LNCaP clone FGC (cell line): ENCODE measurements at places on chromosomes 16 and 17.

- DNase-seq = no peak
Measured at GRCh38 chr16:67361038-67361437, 32.3 kb downstream of the TPPP3 start.

DNA sequence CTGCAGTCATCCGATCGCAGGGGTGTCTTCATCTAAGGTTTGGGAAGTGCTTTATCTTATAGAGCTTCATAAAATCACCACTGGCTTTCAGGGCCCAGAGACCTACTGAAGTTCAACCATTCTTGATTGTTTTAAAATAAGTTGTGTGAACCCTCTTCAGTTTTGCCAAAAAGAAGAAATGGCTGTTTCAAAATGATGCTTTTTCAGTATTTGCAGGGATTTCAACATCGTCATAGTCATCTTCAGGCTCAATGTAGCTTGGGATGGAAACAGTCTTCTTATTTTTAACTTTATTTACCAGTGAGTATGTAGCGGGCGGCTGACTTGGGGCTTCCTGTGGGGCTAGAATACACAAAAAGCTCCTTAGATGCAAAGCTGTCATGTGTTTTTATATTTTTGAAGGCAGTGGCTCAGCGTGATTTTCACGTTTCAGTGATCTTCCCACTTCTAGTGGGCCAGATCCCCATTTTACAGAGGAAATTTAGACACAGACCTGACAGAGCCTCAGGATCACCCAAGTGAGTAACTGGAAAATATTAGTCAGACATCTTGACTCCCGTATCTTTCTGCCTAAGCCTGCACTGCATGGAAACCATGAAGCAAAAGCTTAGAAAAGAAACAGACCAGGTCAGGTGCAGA, 19.1 kb upstream of the ZNF594 start:
- no peak for DNase-seq

DNA sequence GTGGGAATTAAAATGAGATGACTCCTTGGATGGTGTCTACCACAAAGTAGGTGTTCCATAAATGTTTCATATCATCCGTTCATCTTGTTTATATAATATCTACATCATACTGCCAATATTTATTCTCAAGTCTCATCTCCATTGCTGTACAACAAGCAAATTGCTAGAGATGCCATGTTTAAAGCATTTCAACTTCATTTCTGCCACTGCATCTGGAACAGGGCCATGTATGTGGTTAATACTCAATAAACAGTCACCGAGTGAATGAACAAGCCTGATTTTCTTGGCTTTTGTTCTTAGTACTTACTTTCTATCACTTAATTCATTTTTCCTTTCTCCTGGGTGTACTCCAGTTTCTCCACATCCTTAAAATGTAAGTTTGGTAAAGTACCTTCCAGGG, 107.6 kb downstream of the KCNJ2 start:
- DNase-seq = no peak

- no peak for DNase-seq
Measured at GRCh38 chr16:2985893-2986355, 5.7 kb upstream of the PKMYT1 start.

DNA sequence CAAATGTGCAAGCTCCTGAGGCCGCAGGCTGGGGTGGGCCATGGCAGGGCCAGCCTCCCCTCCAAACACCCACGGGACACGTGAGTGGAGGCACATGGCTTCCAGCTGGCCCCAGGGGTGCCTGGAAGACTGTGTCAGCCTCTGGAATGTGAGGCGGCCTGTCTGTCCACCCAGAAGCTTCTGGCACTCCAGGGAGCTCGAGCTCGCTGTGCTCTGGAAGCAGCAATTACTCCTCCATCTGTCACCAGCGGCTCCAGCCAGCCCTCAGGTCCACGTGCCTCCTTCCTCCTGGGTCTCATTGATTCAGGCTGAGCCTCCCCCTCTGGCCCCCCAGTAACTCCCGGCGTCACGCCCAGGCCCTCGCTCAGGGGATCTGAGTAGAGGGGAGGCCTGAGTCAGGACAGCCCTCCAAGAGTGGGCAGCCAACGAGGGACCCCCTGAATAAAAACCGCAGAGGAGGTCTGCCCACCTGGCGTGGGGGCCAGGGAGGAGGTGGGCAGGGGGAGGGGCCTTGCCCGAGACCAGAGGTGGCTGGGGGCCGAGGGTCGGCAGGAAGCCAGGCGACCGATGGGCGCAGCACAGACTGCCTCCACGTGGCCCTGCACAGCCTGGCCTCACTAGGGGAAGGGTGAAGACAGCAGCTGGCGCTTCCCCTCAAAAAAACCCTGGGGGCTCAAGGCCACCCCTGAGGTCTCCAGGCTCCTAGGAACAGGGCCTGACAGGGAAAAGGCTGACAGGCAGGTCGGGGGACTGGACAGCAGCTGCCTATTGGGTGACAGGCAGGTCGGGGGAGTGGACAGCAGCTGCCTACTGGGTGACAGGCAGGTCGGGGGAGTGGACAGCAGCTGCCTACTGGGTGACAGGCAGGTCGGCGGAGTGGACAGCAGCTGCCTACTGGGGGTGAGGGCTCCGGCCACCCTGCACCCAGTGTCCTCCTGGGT, 11.9 kb downstream of the PIEZO1 start:
- no peak for DNase-seq

- no peak for DNase-seq
Measured at GRCh38 chr16:70804153-70804733, 3.3 kb upstream of the VAC14 start.

GRCh38 chr16:11408216-11408615, 63.0 kb downstream of the RMI2 start:
- DNase-seq = no peak

GRCh38 chr16:55834049-55834448, 1.2 kb upstream of the CES1 start:
- no peak for DNase-seq

GRCh38 chr17:35766903-35767510, 6.3 kb downstream of the C17orf50 start:
- no peak for DNase-seq

GRCh38 chr16:89352091-89352681, 134.7 kb downstream of the ZNF778 start:
- no peak for DNase-seq

GRCh38 chr17:48625495-48626244, 488 bp downstream of the HOXB9 start:
- DNase-seq = peak; percentile 15

DNA sequence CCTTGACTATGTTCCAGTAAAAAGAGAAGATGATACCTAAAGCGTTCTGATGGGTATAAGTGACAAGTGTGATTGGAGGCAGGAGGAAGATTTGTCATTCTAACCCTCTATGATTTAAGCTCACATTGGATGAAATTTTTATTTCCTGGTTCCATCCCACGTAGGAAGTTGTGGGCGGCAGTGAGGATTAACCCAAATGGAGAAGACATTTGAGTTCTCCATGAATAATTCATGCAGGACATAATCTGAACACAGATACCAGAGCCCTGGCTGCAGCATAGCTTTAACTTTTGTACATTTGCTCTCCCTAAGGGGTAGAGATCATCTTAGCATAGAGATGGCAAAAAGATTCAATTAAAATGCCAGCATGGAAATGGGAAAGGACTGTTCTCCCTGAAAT, 146.3 kb downstream of the SLC39A11 start:
- no peak for DNase-seq

DNA sequence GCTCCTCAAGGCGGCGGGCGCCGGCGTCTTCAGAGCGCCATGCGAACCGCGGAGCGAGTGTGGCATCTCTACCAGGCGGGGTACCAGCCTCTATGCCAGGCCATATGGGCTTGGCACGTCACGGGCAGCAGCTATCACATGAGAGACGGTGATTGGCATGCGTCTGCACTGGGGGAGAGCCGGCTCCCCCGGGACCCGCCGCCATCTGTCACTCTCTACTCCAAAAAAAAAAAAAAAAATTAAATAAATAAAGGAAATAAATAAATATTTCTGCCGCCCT, at the start of gene NEUROD2:
TSS of gene NEUROD2 (minus strand) at position 70 of the 280 bp plus-strand sequence. CDS start 1,321 bp downstream, outside the sequence.
- DNase-seq = no peak

DNA sequence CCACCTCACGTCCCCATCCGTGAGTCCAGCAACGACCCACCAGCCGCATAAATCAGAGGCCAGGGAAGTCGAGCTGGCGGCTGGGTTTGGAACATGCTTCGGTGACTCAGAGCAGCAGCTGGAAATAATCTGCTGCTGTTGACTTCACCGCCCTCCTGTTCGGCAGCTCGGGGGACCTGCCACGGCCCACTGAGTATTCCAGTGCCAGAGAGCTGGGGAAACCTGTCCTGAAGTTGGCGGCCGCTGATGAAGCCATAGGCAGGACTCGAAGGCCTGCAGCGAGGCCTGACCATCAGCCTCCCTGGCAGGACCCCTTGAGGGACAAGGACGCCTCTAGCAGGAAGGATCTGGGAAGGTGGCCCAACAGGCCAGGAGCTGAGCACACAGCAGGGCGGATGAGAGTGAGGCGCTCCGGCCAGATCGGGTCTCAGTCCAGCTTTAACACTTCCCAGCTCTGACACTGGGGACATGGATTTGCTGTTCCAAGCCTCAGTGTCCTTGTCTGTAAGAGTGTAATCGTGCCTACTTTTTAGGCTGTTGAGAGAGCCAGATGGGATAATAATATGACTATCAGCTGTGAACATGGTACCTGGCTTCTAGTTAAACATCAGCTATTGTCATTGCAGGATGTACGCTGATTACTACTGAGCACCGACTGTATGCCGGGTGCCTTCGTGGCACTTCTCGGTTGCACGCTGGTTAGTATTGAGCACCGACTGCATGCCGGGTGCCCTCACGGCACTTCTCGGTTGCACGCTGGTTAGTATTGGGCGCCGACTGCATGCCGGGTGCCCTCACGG, 50.4 kb upstream of the CIBAR2 start:
- no peak for DNase-seq

- DNase-seq = no peak
Measured at GRCh38 chr17:11296994-11297393, 56.0 kb downstream of the SHISA6 start.

- DNase-seq = peak; percentile 59
Measured at GRCh38 chr17:78241277-78242023, 10.0 kb downstream of the TMEM235 start.

DNA sequence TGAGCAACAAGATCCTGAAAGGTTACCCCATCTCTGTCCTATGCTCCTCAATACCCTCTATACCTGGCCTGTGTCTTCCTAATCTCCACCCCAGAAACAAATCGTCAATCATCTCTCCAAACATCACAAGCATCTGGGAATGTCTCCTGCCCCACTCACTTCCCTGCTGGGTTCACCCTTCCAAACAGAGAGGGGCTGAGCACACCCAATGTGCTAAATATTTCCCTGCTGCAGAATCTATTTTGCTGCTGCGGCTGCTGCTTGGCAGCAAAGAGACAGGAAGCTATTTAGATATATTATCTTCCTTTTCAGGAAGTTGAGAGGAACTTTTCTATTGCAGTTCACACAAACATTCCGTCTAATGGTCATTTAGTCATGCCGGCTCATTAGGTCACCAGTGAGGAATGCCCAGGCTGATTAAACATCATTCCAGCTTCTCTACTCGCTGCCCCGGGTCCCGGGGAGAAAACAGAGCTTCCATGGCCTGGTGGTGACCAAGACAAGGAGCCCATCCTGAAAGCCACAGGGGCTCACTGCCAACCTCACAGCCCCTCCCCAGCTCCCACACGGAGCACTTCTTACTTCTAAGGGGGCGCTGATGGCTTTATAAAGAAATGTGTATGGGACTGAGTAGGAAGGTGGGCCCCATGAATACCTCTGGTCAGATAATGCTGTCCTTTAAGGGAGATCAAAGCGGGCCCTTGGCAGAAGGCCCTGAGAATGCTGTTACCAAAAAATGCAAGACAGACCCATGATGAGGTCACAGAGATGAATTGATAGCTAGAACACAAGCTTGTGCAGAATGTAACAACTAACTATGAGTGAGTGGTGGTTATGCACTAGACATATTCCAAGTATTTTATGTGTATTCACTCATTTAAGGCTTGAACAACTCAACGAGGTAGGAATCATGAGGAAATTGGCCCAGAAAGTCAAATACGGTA, 218.3 kb downstream of the SOX9 start:
- DNase-seq = no peak

GRCh38 chr16:84673561-84673960, 25.2 kb downstream of the KLHL36 start:
- no peak for DNase-seq

DNA sequence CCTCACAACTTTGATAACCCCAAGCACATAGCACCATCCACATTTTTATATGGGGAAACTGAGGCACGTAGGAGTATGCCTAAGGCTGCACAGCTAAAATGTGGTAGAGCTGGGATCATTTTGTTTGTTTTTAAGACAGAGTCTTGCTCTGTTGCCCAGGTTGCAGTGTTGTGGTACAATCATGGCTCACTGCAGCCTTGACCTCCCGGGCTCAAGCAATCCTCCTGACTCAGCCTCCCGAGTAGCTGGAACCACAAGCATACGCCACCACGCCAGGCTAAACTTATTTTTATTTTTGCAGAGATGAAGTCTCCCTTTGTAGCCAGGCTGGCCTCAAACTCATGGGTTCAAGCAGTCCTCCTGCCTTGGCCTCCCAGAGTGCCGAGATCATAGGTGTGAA, 81.0 kb upstream of the GSE1 start:
- no peak for DNase-seq

- no peak for DNase-seq
Measured at GRCh38 chr16:48197294-48197693, 41.5 kb upstream of the ABCC12 start.

DNA sequence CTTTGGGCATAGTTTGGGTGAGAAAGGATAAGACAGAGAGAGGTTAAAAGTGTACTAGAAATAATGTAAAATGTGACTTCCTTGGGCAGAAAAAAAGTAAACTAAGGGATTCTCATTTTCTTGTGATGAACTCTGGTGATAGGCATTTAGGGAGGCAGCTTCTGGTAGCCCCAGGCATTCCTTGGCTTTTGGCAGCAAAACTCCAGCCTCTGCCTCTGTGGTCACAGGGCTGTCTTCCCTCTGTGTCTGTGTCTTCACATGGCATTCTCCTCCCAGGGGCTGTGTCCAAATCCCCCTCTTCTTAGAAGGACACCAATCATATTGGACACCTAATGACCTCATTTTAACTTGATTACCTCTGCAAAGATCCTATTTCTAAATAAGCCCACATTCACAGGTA, 54.7 kb downstream of the HS3ST3B1 start:
- DNase-seq = no peak

DNA sequence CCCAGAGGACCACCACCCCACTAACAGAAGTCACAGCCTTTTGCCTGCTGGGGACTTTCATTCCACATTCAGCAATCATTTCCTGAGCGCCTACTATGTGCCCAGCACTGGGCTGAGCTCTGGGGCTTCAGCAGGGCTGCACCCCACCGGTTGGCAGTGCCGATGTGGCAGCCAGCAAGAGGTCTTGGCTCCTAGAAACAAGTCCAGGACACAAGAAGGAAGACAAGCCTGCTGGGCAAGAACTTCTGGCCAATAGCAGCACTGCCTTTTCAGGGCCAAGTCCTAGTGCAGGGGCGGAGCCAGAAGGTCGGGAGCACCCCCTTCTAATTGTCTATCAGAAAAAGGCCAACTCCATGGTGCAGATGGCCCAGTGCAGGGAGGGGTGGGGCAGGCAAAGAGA, 13.0 kb upstream of the HOXB9 start:
- DNase-seq = no peak

GRCh38 chr16:78606545-78606944, 507.1 kb downstream of the WWOX start:
- no peak for DNase-seq

DNA sequence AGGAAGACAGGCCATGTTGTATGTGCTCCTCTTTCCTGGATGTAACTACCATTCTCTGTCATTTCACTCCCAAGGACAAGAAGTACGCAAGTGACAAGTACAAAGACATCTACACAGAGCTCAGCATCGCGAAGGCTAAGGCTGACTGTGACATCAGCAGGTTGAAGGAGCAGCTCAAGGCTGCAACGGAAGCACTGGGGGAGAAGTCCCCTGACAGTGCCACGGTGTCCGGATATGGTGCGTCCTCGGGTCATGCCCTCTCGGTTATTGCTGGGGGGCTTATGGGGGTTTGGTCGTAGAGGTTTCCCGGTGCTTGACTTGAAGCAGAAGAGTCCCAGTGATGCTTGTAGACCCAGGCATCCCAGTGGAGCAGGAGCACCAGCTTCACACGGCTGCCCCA, 29.0 kb downstream of the PLD6 start:
- no peak for DNase-seq
